ENCODE measurements at places on chromosomes 12 and 14. TPM values are rescaled to one million over a fixed set of nuclear protein-coding genes. Genes with fewer than 3 reads are reported as not detected.

Gene ASPG
- polyA plus RNA-seq = not detected

Gene HAL
- polyA plus RNA-seq = not detected

Gene RNFT2
- 0.33 TPM for polyA plus RNA-seq

Gene VDR
- 25.5 TPM for polyA plus RNA-seq

Gene DHH
- not detected for polyA plus RNA-seq

Gene MUCL1
- not detected for polyA plus RNA-seq

Gene KLRD1
- polyA plus RNA-seq = 0.25 TPM

Gene CCDC184
- polyA plus RNA-seq = 2.2 TPM

Gene TSPAN9
- polyA plus RNA-seq = 8.0 TPM

Gene PPP1R36
- polyA plus RNA-seq = 2.0 TPM

Gene C12orf50
- polyA plus RNA-seq = not detected

Gene SLCO1C1
- polyA plus RNA-seq = not detected

Gene ADCY4
- polyA plus RNA-seq = 0.38 TPM

Gene ACVR1B
- 3.1 TPM for polyA plus RNA-seq

Gene CLEC2B
- 12.2 TPM for polyA plus RNA-seq

Gene SLC2A14
- not detected for polyA plus RNA-seq

DNA sequence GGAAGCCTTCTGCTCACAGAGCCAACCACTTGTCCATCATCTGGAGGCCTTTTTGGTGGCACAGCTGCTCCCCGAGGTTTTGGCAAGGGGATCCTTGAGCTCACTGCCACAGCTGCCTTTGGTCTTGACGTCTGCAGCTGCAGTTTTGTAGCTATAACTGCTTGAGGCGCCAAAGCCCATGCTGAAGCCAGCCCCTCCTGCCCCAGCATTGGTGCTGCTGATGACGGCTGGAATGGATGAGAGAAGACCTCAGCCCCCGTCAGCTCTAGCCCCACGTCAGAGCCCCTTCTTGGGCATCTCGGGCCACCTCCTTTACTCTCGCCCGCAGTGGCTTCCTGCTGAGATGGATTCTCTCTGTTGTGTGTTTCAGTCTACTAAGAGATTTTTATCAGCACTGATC, 12.3 kb upstream of the KRT74 start:
- no peak for DNase-seq

GRCh38 chr14:20652996-20653975, 11.8 kb upstream of the OR6S1 start:
- peak; percentile 52 for DNase-seq

- DNase-seq = no peak
Measured at GRCh38 chr12:92210071-92210470, 64.4 kb upstream of the BTG1 start.

DNA sequence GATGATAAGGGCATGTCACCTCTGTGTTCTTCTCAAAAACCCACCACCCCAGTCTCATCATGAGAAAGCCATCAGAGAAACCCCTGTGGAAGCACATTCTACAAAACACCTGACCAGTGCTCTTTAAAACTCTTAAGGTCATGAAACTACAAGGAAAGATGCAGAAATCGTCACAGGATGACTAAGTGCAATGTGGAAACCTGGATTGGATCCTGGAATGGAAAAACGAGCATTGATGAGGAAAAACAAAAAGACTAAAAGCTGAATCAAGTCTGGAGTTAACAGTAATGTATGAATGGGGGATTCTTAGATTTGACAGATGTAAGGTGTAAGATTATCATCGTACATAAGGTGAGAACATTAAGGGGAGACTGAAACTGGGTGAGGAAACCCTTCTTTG, 211.0 kb downstream of the TBX5 start:
- DNase-seq = peak; percentile 63

GRCh38 chr12:58819345-58819744, 101.0 kb downstream of the LRIG3 start:
- no peak for DNase-seq

- no peak for DNase-seq
Measured at GRCh38 chr12:3134126-3134525, 56.9 kb downstream of the TSPAN9 start.

DNA sequence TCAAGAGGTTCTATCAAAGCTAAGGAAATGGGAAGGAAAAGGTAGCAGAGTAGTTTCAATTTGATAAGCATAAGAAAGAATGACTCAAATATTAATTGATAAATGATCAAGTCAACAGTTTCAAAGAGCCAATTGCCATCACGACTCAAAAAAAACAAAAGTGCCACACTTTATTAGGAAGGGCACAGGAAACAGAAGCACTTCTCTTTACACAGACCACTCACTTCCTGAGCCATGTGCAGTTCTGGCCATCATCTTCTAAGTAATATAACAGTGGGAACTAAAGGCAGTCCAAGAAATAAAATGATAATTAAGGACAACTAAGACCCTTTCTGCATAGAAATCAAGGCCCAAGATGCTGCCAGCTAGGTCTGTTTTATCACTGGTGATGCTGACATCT, 13.2 kb downstream of the TM7SF3 start:
- DNase-seq = no peak

DNA sequence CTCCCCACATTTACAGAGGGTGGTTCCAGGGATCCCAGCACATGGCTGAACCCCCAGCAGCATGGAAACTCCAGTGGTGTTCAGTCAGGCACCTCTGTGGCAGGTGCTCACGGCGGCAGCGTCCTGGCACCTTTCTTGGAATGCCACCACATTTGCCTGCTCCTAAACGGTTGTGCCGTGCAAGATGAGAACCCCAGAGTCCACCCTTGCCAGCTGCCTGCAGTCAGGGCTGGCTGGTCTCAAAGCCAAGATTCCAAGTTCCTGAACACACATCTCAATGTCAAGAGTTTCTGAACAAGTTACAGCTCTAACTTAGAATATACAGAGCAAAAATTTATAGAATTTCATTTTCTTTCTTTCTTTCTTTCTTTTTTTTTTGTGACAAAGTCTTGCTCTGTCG, 38.7 kb downstream of the DDX51 start:
- DNase-seq = no peak

DNA sequence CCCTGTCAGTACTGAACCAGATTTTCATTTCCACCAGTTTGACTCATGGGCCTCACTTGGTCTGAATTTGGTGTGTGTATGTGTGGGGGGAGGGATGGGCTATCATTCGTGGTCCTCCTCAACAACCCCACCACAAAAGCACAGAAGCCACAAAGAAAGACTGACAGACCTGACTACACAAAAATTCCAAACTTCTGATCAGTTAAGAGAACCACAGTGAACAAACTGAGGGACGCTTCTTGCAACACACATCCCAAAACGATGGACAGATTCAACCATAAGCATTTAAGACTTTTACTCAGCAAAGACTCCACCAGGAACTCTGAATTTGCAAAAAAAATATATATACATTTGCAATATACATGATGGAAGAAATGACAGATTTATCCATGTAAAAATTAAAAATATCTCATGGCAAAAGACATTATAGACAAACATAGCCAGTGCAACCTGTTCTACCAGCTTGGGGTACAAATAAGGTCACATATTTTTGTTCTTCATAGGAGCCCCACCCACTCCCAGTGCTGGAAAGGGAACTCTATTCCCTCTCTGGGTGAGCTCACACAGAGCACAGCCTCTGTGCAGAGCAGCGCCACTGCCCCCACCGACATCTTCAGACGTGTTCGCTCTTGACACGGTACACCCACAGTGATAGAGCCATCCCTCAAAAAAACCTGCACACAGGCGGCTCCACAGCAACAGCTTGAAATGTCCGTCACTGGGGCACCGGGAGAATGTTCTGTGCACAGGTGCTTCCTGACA, 49.7 kb downstream of the JAG2 start:
- no peak for DNase-seq

DNA sequence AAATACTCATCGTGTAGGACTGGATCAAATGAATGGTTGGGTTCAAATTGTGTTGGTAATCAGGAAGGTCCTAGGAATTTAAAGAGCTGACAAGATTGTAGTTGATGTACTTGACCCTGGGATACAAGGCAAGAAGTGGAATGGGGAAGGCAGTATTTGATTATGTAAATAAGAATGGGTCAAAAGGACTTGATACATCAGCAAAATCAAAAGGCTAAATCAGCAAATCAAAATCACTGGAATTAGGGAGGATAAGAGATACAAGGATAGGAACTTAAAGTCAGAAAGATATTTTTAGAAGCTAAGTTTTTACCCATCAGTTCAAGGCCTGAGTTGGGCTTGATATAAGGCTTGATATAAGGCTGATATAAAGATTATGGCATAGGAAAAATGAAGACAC, 65.8 kb downstream of the VEZT start:
- no peak for DNase-seq

DNA sequence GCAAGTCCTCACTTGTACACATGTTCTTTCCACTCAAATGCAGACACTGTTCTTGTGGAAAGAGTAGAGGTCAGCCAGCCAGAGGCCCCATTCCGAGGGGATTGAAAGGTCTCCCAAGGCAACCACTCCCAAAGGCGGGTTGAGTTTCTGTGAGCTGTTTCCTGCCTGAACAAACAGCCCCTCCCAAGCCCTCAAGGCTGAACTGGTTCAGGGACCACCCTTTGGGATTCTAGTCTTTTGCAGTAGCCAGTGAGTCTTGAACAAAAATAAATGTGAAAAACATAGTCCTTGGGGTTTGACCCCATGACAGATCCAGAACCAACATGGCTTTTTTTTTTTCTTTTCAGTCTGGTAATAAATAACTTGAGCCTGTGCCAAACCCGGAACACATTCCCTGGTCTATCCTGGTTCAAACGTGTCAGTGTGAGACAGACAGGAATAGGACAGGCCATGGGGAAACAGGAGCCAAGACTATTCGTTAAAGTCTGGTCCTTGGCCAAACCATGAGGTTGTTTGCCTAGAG, 17.6 kb upstream of the STK38L start:
- no peak for DNase-seq

GRCh38 chr12:111105294-111105693, 184.9 kb upstream of the MYL2 start:
- no peak for DNase-seq

DNA sequence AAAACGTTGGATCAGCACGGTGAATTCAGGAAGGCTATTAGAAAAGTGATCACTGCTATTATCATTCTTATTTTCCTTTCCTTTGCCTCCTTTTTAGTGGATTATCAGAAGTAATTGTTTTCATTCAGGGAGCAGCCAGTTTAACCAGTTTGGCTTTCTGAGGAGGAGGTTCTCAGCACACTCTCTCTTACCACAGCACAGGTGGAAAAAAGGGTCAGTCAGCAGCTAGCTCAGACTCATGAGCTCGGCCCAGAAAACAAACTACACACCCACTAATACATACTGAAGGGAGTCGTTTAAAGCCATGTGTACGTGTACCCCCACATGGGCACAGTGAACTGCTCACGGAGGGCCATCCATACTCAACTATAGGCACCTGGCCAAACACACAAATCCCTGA, 23.2 kb upstream of the MAGOHB start:
- DNase-seq = no peak

DNA sequence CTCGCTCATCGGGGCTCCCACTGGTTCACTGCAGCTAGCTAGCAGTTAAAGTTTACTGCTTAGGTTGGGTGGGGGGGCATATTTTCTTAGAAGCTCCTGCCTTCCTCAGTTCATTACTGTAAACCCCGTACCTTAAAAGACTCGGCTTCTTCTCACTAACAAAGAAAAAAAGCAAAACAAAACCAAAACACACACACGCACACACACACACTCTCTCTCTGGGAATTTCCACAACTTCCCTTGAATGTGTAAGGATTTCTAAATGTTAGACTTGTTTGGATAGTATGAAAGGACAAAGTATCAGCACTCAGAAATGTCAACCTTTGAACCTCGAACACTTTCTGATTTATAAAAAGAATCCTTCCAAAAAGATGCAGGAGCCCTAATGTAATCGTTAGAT, 927 bp downstream of the PTHLH start:
- no peak for DNase-seq

DNA sequence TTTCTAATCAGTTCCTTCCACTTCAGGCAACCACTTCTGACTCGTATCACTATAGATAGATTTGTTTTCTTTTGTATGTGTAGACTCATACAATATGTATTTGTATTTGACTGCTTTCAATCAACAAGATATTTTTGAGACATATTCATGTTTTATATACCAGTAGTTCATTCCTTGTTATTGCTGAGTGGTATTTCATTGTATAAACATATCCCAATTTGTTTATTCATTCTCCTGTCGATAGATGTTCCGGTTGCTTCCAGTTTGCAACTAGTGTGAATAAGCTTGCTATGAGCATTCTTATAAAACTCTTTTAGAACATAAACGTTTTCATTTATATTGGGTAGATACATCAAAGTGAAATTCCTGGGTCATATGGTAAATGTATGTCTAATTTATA, 119.2 kb downstream of the FIGNL2 start:
- DNase-seq = peak; percentile 10

DNA sequence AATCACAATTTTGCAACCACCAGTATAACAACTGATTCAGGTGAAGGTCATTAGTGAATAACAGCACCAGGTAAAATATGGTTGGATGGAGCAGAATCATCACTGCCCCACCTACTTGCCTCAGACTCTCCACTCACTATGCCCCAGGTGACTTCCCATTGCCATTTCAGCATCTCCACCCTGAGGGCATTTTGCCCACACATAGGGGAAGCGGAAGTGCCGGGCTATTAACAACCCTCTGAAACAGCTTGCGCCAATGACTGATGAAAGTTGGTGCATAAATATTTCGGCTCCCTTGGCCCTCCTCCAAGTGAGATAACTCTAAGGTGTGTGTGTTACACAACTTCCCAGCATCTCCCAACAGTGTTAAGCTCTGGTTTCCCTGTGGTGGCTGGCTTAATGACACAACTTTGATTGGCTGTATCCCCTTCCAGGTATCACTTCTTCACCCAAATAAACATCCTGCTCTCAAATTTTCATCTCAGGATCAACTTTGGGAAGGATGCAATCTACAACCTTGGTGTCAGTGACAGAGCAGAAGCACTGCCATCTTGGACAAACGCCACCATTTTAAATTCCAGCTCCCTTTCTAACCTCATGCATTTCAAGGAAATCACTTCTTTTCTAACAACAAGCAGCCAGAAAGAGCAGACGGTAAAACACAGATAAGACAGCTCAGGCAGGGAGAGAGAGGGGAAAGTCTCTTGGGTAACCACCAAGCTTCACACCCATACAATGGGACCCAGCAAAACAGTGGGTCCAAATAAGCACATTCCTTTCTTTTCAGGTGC, 73.6 kb upstream of the PPP2R5C start:
- no peak for DNase-seq

GRCh38 chr14:56774503-56774902, 35.8 kb downstream of the OTX2 start:
- DNase-seq = no peak

GRCh38 chr12:25014961-25015360, 66.1 kb upstream of the BCAT1 start:
- DNase-seq = peak; percentile 26

GRCh38 chr14:105138021-105138541, 30.5 kb downstream of the JAG2 start:
- no peak for DNase-seq

- no peak for DNase-seq
Measured at GRCh38 chr14:102252834-102253801, 51.8 kb downstream of the MOK start.

GRCh38 chr12:130214686-130215395, 52.6 kb downstream of the FZD10 start:
- no peak for DNase-seq

All from GM23248 (cell line).